NCI-H460 (cell line): ENCODE measurements at places on chromosomes 1 and 21.

DNA sequence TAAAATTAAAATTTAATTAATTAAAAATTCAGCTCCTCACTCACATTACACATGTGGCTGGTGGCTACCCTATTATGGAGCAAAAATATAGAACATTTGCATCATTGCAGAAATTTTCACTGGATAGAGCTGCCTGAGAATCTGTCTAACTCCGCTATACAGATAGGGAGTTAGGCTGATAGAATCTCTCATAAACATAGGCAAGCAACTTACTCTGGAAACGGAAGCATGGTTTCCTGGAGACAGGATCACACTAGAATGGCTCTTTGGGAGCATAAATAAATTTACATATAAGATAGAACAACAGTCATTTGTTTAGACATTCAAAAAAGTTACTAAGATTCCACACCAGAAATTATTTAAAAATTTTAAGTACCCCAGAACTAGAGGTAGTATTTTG is 12.2 kb upstream of the LAMC2 start:
- DNase-seq = no peak

GRCh38 chr1:214466403-214467077 is 84.9 kb downstream of the PTPN14 start:
- DNase-seq = no peak

DNA sequence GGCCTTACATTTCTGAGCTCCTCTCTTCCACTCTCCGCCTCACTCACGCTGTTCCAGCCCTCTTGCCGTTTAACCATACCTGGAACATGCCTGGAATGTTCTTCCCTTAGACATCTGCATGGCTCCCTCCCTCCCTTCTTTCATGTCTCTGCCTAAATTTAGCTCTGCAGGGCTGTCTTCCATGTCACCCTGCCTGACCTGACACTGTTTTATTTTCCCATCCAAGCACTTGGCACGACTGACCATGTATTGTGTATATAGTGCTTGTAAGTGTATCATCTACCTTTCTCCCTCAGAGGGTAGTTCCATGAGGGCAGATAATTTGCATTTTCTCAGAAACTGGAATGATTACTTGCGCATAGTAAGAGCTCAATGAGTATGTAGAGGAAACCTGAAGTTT is 47.3 kb downstream of the ST6GALNAC3 start:
- DNase-seq = no peak

GRCh38 chr1:18951818-18952391 is 4.6 kb downstream of the IFFO2 start:
- no peak for DNase-seq

GRCh38 chr1:29310616-29311180 is 74.4 kb downstream of the PTPRU start:
- no peak for DNase-seq

DNA sequence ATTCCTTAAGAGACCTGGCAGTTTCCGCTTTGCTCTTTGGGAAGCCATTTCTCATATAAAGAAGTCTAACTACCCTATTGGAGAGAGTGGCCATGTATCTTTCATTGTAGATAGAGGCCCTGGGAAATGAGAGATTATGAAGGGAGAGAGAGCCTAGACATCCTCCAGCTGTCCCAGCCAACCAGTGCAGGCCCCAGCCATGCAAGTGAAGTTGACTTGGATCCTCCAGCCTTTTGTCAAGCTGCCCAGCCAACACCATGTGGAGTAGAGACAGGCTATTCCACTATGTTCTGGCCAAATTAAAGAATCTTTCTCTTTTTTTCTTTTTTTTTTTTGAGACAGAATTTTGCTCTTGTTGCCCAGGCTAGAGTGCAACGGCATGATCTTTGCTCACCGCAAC is 7.1 kb upstream of the ANP32E start:
- DNase-seq = no peak

- DNase-seq = no peak
These were observed 355.0 kb upstream of the DUSP10 start for GRCh38 chr1:222096883-222097282.

DNA sequence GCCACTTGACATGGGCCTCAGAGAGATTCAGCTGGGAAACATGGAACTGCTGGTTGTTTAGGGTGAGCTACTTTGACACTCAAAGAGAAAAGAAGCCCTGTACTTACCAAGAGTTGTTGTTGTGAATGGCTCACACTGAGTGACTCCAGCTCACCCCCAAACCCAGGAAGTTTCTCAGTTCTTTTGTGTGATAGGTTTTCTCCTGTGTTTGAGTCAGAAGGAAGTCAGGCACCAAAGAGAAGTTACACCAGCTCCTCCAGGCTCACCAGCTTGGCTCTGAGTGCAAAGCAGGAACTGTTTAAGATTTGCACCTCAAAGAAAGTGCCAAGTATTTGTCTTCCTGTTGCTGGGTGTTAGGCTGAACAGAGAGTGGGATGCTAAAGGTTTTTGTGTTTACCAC is 111.2 kb upstream of the PROX1 start:
- DNase-seq = no peak

GRCh38 chr1:169042377-169042776 is 64.1 kb upstream of the ATP1B1 start:
- no peak for DNase-seq

DNA sequence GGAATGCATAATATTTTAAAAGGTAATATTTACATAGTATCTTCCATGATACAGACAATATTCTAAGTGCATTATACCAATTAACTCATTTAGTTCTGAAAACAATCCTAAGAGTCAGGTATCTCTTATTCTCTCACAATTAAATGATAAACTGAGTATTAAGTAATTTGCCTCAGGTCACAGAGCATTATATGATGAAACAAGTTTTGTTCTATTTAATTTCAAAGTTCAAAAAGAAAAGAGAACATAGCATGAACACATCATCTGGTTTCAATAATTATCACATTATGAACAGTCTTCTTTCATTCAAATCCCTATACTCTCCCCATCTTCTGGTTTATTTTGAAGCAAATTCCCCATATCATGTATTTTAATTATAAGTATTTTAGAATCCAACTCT is 927.5 kb downstream of the ADGRL2 start:
- no peak for DNase-seq

DNA sequence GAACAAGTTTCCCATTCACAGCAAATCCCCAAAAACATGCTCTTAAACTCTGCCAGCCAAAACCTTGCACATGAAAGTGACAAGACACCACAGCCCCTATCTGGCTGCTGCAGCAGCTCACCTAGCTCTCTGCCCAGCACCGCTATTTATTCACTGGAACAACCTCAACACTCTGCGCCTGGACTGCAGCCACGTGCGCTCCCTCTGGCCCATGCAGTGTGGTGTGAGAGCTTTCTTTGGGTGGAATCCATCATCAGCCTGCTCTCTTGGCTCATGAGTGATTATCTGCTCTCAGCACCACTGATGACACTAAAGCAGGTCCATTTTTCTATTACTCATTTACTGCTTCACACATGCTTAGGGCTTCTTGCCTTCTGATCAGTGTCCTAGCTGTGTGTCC is 11.4 kb downstream of the KCNJ6 start:
- no peak for DNase-seq
